Stimulated activated CD4-positive, alpha-beta T cell treated with anti-CD3 and anti-CD28 coated beads, TNF-alpha, amount 100 ng/mL, for 1 hour (primary cell): ENCODE measurements at places on chromosomes 7 and 10.

- no peak for DNase-seq
Measured at GRCh38 chr10:101563007-101563406, 25.1 kb downstream of the POLL start.

DNA sequence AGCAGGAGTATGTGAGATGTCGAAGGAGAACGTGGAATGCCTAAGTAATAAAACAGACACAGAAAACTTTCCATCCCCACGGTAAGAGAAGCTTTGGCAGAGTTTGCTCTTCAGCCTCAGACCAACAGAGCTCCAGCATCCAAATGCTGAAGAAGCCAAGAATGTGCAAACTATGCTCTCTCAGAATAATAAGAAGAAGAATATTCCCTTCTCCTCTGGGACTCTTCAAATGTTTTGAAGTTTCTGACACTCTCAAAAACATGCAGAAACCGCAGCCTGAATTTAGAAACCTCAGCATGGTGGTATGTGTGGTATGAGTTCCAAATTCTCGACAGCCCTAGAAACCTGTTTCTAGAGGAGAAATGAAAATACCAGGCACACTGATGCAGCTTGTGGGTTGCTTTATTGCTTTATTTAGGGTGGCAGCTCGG, 113.3 kb downstream of the KCNMA1 start:
- DNase-seq, result no peak

DNA sequence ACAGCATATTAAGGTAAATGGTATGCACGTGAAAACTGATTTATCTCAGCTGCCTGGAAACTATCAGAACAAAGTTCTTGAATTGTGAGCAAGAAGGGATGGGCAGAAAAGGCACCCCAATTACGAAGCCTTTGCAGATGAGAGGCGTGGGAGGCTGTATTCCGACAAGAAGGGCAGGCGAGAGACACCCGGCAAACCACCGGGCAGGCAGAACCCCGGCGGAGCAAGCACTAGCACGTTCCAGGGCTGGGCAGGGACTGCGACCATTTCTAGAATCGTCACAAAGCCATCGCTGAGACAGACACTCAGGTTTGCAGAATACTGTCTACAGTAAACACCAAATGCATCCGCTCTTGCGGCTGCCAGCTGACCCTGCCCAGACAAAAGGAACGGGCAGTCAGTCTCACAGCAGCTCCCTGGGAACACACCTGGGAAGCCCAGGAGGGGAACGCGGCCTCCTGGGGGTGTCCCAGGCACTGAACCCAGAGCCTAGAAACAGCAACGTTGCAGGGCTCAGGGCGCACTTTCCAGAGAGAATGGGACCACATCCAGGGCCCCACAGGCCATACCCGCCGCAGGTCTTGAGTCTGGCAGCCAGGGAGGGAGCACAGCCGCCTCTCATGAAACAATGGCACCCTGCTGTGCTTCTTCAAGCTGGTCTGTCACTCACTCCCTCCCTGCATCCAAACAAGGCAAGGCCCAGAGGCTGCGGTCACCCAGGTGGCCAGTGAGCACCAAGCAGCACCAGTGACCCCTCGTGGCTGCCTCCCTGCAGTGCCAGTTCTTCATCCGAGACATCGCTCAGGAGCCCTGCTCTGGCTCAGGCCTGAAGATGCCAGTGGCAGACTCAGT, 261.9 kb downstream of the PTPRN2 start:
- DNase-seq, result no peak

GRCh38 chr10:62760401-62760800, 44.1 kb upstream of the ADO start:
- DNase-seq, result no peak

- peak; percentile 55 for DNase-seq
Measured at GRCh38 chr10:62048919-62049623, 147.6 kb downstream of the ARID5B start.

- DNase-seq, result no peak
Measured at GRCh38 chr7:102934701-102935100, 21.9 kb downstream of the LRRC17 start.

DNA sequence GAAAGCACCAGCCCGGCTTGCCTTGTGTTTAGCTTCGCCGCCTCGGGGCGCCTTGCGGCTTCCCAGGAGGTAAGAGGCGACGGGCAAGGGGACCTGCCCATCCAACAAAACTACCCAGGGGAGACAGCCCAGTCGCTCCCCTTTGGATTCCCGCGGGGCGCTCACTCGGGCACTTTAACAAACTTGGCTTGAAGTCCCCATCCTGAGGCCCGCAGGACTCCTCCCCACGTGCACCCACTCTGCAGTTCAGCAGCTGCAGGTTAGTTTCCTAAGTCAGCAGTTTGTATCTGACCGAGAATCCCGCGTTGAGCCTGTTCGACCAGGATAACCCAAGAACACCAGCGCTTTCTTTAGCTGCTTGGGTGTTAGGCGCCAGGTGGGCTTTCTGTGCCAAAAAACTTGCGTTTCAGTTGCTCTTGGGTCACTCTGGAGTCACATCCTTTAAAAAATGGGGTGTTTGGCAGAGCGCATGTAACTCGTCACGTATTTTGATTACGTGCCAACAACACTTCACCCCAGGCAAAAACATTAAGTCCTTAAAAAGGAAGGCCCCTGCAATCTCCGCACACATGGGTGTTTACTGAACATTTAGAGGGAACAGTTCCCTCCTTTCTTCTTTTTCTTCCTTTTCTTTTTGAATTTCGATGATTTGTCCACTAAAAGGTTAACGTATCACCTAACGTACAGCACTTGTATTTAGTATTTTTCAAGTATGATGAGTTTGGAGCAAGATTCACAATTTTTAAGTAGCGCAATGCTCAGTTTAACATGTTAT, 876 bp downstream of the DNAH11 start:
- no peak for DNase-seq
